Breast epithelium (tissue), 4 donors: ENCODE measurements at places on chromosomes 5 and 9. TPM values are rescaled to one million over a fixed set of nuclear protein-coding genes. Genes with fewer than 3 reads are reported as not detected.

DNA sequence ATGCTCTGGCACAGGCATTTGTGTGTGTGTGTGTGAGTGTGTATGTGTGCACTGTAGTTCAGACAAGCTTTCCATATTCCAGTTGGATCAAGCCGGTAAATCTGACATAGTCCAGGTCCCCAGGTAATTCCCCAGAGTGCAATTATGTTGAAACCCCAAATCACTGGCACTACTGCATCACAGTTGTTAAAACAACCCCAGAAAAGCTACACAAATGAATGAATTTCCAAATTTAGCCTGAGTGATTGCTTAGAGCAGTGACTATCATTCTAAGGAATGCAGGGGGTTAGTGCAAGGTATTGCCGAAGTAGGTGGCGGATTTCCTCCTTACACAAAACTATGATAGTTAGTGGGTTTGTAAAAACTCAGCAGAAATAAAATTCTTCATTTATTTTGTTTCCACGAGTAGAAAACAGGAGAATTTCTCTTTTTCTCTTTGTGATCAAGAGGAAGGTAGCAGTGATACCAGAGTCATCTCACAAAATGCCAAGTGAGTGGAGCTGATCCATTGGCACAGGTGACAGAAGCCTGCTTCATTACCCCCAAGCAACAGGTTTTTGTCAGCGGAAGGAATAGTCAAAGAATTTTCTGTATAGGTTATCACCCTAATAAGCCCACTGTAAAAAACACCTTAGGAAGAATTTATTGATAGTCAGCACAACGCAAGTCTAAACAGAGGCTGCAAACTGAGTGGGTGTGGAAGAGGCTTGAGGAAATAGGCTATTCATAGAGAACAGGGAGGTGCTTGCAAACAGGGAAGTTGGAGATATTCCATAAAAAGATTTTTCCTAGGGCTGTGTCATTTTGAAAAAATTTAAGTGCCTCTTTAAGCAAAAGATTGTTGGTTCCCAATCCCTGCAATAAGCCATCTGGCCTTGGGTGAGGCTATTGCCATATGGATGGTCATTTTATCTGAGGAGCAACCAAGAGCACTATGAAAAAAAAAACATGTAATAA is 385.1 kb downstream of the CHSY3 start:
- no peak for DNase-seq

DNA sequence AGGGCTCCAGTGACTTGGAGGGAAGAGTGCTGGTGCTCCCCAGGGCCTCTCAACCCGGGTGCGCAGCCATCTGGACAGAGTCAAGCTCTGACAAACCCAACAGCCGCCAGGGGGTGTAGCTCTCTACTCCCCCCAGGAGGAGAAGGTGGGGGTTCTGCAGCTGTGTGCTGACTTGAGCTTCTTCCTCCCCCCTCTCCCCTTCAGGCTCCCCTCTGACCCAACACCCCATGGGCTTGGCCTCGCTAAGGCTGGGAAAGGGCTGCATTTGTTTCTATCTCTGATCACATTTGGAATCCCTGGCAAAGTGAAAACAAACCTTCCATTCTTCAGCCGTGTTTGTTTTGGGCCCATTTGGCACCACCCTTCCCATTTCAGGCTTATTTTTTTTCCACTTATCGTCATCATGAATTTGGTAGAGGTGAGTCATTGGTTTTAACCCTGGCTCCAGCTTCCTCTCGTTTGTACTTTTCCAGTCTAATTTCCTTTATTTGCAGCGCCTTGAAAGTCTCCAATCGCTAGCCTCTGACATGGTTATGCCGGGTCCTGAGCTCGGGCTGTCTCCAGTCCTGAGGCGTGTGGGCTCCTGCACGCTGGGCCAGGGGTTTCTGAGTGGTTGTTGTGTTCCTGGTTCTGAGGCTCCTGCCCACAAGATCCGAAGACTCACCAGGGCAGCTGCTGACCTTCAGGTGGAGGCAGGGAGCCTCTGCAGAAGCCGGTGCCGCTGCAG is 36.1 kb downstream of the DAP start:
- no peak for DNase-seq

DNA sequence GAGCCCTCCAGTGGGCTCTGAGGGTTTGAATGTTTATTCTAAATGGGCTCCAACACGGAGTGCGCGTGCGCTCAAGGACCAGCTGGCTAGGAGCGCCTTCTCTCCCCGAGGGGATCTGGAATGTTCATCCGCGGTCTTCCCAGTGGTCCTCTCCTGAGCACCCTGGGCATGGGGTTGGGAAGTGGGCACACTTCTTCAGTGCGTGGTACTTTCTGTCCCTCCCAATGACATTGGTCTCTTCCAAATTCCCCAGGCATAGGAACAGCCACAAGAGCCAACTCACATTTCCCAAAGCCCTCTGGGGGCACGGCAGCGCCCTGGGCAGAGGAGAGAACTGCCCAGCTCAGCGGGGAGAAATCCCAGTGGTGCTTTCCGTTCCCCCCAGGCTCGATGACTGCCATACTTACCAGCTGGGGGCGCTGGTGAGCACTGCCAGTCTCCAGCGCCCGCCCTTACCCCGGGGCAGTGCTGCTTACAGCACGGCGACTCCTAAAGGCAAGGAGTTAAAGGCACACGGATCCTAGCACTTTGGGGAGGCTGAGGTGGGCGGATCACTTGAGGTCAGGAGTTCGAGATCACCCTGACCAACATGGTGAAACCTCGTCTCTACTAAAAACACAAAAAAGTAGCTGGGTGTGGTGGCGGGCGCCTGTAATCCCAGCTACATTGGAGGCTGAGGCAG is 29.9 kb upstream of the OBP2B start:
- peak; percentile 61 for DNase-seq

GRCh38 chr9:37528652-37529471 is 43.1 kb downstream of the POLR1E start:
- no peak for DNase-seq

- DNase-seq: no peak
Measured at GRCh38 chr9:127825319-127826051, 22.8 kb downstream of the FPGS start.

- no peak for DNase-seq
Measured at GRCh38 chr9:132768932-132769905, 99.0 kb downstream of the GTF3C4 start.

DNA sequence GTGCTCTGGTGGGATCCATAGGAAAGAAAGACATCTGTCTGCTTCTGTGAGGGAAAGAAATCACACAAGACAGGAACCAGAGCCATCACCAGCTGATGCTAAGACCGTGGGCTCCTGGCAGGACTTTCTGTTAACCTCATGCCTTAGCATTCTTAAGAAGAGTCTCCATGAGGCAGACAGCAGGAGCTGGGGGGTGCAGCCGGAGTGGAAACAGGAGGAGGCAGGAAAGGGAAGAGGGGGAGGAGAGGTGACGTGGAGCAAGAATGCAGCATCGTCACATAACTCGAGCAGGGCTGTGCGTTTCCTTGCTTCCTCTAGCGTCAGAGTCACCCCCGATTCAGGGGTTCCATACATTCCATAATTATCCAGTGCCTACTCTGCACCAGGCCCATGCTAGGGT is 53.6 kb downstream of the ERGIC1 start:
- DNase-seq: no peak

GRCh38 chr5:14663734-14664269 is 716 bp upstream of the OTULIN start:
- DNase-seq: no peak

The EFNA5 gene
- 12.3 TPM for total RNA-seq

The BTNL8 gene
- total RNA-seq: not detected
